ENCODE measurements at places on chromosomes 12 and 14.

DNA sequence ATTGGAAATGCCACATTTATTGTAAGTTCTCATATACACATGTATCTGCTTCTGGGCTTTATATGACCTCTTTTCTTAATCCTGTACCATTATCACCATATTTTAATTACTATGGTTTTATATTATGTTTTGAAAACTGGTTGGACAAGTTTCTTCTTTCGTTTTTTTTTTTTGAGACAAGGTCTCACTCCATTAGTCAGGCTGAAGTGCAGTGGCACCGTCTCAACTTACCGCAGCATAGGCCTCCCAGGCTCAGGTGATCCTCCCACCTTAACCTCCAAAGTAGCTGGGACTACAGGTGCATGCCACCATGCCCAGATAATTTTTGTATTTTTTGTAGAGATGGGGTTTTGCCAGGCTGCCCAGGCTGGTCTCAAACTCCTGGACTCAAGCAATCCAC is 44.6 kb downstream of the GALNT4 start:
- DNase-seq, result no peak

DNA sequence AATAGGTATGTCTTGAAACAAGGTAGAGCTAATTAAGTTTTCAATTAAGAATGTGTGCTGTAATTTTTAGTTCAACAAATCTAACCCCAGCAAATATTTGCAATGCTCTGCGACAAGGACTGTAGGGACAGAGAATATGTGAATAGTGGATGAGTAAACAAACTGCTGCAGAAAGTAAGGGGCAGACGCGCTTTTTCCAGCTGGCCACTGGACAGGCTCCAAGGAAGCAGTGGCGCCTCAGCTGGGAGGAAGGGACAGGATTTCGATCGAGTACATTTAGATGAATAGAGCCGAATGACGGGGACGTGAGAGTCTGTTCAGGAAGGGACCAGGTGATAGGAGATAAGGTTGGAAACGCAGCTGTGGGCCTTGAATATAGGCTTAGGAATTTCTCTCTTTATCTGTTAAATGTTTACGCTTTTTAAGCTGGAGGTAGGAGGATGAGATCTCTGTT is 69.3 kb downstream of the ELK3 start:
- no peak for DNase-seq

GRCh38 chr14:90814806-90815571 is 1.2 kb downstream of the TTC7B start:
- no peak for DNase-seq

- no peak for DNase-seq
These were observed 12.7 kb upstream of the LRIG3 start for GRCh38 chr12:58932806-58933681.

- DNase-seq, result no peak
These were observed 32.9 kb downstream of the ZFP36L1 start for GRCh38 chr14:68759937-68760336.

DNA sequence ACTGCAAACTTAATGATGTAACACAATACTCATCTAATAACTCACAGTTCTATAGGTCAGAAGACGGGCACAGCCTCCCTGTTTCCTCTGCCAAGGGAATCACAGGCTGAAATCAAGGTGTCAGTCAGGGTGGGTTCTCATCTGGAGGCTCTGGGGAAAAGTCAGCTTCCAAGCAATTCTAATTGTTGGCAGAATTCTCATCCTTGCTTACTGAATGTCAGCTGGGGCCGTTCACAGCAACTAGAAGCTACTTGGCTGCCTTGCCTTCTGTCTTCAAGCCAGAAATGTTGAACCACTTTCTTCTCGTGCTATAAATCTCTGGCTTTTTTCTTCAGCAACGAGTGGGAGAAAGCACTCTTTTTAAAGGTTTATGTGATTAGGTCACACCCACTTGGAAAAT is 80.1 kb upstream of the PDZRN4 start:
- no peak for DNase-seq

- DNase-seq, result no peak
These were observed 59.5 kb downstream of the DHRS2 start for GRCh38 chr14:23695664-23695999.

DNA sequence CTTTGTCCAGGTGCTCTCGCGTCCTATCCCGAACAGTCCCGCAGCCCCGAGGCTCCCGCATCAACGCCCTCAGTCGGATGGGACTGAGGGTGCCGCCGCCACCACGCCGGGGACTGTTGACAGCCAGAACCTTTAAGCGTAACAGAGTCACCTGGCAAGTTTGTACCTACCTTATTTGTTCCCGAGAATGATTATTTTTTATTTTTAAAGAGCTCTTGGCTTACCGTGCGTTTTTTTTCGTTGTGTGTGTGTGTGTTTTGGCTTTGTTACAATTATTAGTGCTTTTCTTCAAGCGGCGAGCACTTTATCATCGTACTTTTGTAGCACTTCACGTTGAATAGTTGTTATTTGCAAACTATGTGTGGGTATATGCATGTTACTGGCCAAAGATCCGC is 463 bp downstream of the COA8 start:
- DNase-seq, result no peak

- DNase-seq, result no peak
These were observed 1415.2 kb downstream of the AACS start for GRCh38 chr12:126480451-126480850.

DNA sequence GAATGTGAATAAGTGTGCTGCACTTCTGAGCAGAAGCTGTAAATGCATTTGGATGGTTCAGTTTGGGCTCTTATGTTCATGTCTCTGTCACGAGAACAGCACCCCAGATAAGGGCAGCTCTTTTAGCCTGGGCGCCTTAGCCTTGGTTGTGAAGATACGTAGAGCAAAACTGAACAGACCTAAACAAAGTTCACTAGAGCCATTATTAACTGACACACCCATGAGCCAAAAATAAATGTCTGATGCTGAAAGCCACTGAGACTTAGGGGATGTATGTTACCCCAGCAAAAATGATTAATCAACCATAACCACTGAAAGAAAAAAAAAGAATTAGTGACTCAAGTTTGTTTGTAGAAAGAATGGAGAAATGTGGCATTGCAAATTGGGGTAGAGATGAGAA is 343.4 kb downstream of the BCAT1 start:
- no peak for DNase-seq

DNA sequence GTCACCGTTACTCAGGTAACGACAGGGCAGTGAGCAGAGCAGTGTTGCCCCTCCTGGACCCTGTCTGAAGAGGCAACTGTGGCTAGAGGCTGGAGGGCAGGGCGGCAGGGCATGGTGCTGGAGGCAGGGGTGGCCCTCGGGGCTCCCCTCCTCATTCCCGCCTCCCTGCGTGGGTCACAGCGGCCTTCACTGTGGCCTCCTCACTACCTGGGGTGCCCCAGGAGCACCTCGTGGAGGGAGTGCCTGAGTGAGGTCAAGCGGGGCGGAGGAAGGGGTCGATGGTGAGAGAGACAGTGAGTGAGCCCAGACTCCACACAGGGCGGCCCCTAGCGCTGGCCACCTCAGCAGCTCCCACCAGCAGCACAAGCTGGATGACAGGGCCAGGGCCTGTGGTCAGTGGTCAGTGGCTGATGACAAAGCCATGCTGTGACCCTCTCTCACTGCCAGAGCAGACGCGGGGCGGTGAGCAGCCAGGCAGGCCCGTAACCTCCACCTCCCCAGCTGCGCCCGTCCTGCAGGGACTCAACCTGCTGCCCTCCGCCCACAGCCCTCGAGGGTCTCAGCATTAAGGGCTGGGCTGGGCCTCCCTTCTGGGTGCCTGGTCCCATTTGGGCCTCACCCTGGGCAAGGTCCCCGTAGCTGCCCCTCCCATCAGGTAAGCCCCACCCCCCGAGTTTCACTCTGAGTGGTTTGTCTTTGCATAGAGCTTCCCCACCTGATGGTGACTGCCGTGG is 17.8 kb downstream of the GPR132 start:
- no peak for DNase-seq

GRCh38 chr12:19048943-19049342 is 80.6 kb upstream of the PLEKHA5 start:
- DNase-seq, result no peak

DNA sequence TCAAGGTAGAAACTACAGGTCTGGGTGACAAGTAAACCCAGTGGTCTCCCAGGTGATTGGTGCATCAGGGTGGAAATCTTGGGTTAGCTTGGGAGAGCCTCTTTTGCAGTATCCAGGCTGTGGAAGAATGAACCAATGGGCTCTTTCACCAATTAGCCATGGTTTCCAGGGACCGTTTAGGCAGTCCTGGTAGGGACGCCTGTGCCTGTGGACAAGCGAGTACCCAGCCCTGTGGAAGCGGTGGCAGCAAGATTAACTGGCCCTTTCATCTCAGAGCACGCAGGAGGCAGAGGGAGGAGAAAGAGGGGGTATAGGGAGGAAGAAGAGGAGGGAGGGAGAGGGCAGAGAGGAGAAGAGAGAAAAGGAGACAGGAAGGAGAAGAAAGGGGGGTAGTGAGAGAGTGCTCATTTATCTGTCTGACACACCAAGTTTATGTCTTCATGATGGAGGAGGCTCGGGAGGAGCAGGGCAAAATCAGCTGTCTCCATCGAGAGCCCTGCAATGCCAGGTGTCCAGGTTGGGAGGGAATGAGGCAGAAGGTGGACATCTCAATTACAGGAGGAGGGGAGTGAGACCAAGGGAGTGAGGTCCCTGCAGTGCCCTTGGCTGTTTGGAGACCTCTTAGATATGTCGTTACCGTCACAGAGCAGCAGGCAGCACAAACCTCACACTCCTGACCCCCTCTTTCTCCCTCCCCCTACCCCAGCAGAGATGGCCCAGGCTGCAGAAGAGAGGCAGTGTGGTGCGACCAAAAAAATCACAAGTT is 4.6 kb upstream of the ZDHHC22 start:
- no peak for DNase-seq

DNA sequence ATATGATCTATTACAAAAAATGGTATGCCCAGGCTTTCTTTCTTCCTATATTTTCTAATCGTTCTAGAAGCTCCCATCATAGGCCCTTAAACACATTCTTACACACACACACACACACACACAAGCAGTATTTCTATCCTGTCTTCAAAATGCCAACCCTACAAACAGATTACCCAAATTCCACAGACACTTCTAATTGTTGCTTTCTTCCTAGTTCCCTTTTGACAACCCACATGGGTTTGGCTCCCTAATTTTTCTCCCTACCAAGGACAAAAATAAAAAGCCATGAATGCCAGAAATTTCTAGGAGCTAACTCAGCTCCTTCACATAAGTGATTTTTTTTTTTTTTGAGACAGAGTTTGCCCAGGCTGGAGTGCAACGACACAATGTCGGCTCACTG is 60.3 kb upstream of the NTF3 start:
- no peak for DNase-seq

DNA sequence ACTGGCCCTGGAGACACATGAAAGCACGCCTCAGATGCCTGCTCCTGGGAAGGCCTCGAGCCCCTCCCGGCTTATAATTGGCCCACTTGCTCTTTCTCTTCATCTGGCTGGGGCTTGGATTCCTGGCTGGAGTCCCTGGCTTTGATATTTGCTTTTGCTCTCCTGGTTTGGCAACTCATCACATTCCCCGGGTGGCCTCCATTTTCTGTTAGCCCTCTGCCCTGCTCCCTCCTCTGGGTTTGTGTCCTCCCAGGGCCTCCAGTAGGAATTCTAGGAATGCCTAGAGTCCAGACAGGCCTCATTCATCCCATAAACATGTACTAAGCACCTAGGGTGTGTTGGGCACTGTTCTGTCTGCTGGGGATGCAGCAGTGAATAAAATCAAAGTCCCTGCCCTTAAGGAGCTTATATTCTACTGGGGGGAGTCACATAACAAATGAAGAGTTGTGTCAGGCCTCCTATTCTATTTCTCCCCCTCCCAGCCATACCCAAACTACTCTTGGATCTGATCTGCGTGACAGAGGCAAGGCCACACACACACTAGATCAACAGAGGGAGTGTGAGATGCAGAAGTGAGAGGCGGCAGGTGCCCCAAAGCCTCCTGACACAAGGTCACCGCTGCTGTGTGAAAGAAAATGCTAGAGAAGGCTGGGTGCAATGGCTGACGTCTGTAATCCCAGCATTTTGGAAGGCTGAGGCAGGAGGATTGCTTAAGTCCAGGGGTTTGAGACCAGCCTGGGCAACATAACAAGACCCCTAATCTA is 21.3 kb upstream of the TSPAN9 start:
- no peak for DNase-seq

Data from RWPE1 (cell line).